ENCODE measurements at places on chromosomes 16 and 17.

DNA sequence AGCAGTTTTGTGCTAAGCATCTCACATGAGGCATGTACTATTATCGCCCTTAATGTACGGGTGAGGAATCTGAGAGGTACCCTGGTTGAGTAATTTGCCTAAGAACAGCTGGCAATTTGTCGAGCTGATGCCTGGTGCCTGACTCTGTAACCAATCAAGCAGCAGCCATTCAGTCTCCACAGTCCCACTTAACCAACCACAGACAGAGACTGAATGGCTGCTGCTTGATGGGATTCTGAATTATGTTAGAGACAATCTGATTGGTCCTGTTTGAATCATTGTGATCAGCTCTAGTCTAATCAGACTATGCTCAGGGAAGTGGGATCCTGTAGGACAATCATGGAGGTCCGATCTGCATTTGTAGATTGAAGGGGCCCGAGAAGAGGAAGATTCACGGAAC lies 447.0 kb downstream of the SHISA9 start:
- no peak for DNase-seq

GRCh38 chr16:34054969-34055368 lies 595.6 kb downstream of the TP53TG3F start:
- DNase-seq: no peak

DNA sequence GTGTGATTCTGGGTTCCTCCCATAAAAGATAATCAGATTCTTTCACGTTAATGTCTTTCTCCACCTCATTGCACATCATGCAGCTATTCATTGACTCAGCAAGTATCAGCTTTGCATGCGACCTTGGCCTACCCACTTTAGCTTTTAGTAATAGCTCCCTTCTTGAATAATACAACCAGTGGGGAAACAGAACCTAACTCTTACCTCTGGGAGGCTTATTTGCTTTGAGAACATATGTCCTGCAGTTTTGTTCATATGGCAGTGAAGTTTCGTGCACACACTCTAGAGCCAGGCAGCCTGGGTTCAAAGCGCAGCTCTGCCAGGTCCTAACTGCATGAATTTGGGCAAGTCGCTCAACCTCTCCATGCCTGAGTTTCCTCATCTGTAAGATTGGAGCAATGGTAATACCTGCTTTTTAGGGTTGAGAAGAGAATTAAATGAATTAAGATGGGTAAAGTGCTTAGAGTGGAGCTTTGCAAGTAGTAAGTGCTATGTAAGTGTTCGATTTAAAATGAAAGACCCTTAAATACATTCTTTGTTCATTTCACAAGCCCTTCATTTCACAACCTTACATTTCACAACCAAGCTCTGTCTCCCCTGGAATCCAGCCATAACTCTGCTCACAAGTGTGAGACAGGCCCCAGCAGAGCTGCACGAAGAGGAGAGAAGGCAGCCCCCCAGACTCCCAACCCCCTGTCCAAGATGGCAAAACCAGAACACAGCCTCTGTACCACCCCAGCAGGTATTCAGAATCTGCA lies 29.3 kb downstream of the MAPT start:
- no peak for DNase-seq

DNA sequence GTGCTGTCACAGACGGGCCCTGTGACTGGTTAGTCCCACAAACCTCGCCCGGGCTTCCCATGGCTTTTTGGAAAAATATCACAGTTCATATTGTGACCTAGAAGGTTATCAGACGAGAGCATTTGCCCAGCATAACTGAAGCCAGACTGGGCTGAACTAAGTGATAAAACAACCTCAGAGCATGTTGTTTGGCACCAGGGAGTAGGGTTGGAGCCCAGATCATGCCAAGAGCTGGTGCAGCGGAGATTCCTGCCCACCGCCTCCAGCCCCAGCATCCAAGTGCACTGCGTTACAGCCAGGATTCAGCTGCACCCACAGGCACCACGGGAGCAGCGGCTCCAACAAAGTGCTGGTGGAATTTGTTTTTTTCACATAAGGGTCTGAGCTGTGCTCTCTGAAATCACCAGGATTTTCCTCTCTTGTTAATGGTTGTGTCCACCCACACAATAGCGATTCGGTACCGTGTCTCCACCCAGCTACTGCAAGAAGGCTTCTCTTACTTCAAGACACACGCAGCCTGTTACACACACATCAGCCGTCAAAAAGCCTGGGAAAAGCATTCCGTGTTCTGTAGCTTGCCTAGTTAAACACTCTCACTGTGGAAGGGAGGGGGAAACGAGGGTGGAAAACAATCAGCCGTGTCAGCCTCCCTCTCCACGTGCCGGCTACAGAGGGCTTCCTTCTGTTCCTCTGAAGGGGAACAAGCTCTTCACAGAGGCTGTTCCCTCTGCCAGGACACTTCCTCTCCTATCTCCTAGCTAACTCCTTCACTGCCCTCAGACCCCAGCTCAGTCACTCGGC lies 273.8 kb downstream of the C16orf95 start:
- DNase-seq: no peak

DNA sequence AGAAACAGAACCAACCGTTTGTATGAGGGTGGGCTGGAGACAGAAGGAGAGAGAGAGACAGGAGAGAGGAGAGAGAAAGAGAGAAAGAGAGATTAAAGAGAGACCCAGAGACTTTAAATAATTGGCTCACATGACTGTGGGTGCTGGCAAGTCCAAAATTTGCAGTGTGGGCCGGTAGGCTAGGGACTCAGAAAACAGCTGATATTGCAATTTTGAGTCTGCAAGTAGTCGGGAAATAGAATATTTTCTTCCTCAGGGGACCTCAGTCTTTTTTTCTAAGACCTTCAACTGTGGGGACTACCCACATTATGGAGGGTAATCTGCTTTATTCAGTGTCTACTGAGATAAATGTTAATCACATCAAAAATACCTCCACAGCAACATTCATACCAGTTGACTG lies 1439.0 kb downstream of the CDH11 start:
- no peak for DNase-seq

- DNase-seq: no peak
Observed at GRCh38 chr16:17018585-17018939, 452.2 kb downstream of the XYLT1 start.

GRCh38 chr17:80432961-80433550 lies 18.1 kb downstream of the ENDOV start:
- DNase-seq: no peak

- no peak for DNase-seq
Observed at GRCh38 chr17:50865868-50866260, 290 bp downstream of the TOB1 start.

DNA sequence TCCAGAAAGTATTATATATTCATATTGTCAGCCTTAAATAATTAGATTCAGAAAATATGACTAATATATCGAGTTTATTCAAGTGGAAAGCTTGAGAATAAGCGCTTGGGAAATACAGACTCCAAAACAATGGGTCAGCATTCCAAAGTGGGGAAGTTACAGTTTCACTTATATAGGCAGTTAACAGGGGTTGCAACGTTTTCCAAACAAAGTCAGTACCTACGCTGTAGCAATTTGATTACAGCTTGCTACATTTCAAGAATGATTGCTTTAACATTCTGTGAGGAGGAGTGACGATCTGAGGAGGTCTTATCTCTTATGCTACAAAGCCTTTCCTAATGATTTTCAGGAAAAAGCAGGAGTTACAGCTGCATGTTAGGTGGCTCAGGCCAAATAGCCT lies 34.2 kb upstream of the HS3ST3A1 start:
- no peak for DNase-seq

- no peak for DNase-seq
Observed at GRCh38 chr17:5413682-5414081, 5.8 kb downstream of the NUP88 start.

GRCh38 chr16:3492356-3492755 lies 2.9 kb downstream of the C16orf90 start:
- DNase-seq: no peak

DNA sequence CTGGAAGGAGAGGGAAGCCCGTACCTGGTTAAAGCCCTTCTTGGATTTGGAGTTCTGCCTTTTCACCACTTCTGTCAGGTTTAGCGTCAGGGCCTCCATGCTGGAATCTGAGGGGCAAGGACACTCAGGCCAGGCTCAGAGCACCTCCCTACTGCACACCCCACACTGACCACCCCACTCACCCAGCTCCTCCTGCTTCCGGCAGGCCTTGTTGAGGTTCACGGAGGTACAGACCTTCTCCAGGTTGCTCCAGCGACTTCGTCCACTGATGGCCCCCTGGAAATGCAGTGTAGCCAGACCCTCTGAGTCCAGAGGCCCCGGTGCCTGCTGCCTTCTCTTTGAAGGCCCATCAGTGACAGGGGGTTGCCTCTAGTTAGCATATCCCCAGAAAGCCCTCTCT lies 14.1 kb upstream of the PIK3R6 start:
- DNase-seq: no peak

DNA sequence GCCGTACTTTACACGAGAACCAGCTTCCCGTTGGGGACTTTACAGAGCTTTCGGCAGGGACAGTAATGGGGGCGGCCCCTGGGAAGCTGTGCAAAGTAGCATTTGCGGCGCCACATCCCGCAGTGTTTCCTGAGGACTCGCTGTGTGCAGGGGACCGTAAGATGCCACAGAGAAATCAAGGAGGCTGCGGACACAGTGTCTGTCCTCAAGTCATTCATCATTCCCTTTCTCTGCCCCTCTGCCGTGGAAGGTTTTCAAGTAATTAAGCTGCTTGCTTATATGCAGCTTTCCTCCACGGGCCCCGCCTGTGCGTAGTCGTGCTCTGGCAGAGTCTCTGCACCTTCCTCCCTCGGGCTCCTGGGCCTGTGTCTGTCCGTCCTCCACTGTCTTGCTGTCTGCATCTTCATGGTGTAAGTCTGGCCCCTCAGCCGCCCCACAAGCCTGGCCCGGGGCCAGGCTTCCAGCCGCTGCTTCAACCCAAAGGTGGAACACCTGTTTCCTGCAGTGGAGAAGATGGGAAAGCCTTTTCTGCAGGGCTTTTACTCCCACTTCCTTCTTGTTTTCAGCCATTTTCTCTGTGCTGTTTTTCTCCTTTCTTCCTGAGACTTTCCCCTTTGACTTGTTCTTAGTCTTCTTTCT lies 216.9 kb upstream of the CHMP6 start:
- DNase-seq: no peak

DNA sequence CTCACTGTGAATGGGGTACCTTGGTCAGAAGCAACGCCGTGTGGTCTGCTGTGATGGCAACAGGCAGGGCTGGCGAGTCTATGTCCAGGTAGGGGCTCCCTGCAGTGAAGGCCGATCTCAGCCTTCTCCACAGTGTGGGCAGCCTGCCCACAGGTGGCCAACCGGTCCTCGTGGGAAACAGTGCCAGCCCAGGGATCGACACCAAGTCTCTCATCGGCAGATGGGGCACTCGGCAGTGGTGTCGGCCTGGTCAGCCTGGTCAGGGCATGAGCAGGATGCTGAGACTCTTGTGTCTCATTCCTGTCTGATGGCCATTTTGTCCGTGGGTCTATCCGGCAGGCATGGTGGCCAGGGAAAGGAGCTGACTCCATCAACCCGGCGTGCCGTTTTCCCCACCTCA lies 92.2 kb downstream of the TNFRSF13B start:
- DNase-seq: no peak

DNA sequence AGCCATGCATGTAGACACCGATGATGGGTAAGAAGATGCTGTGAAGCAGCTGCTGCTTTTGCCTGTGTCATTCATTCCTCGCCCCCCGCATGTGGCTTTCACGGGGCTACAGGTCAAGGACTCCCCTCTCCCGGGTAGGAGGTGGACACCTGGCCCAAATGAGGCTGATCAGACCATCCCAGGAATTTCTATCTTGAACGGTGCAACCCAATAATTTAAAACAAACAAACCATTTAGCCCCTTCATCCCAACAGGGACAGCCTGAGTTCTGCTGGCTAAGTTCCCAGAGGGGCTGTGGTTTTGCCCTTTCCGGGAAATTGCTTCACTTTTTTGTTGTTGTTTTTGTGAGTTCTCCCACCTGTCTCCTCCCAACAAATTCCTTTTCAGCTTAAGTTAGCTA lies 137.7 kb upstream of the CDH5 start:
- DNase-seq: no peak

DNA sequence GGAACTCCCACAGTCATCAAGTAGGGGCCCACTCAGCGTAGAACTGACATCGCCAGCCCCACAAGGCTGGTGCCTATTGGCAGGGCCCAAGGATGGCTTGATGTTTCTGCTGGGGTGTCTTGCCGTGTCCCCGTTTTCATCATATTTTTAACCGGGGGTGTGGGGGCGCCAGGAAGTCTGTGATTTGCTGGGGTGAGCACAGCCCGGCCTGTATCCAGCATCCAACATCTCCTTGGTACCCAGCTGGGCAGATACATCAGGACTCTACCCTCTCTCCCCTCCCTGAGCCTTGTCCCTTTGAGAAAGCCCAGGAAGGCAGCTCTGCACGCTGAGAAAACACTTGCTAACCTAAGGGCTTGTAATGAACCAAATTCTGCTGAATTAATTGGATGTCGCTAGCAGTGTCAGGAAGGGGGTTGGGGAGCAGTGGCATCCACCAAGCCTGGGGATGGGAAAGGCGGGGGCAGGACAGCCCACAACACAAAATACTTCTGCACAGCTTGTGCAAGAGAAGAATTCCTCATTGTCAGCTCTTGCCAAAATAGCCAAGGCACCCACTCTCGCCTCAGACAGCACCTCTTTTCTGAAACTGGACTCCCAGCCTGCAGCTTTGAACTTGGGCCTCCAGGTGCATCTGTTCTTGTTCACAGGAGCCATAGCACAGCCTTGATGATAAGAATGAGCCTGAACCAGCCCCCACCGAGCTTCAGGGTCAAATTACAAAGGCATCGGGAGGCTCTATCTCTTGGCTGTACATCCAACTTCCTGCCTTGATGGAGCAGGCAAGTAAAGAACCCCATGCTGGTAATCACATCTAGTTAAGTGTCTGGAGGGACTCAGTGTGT lies 63.7 kb upstream of the LYRM9 start:
- no peak for DNase-seq

DNA sequence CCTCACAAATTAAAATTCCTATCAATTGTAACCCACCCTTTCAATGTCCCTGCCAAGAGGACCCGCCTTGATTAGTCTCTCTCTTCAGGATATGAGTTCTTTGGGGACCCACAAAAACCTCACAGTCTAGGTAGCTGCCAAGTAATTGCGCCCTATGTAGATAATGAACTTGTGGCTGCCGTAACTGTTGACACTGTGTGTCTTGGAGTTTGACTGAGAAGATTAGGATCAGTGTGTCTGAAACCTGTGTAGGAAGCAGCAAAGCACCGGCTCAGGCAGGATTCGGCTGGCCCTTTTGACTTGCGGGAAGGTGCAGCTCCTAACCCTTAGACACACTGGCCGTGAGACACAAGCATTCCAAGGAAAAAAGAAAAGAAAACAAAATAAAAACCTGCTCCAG lies 17.8 kb upstream of the SLC6A4 start:
- DNase-seq: no peak

Measured in activated naive CD4-positive, alpha-beta T cell (primary cell).